HCT116 (cell line): ENCODE measurements at places on chromosomes 4 and X. TPM values are rescaled to one million over a fixed set of nuclear protein-coding genes. Genes with fewer than 3 reads are reported as not detected.
A peak's percentile ranks its signal among the peaks of the same experiment; 100 is the strongest.

GPC3 gene
- 0.98 TPM for total RNA-seq

DNA sequence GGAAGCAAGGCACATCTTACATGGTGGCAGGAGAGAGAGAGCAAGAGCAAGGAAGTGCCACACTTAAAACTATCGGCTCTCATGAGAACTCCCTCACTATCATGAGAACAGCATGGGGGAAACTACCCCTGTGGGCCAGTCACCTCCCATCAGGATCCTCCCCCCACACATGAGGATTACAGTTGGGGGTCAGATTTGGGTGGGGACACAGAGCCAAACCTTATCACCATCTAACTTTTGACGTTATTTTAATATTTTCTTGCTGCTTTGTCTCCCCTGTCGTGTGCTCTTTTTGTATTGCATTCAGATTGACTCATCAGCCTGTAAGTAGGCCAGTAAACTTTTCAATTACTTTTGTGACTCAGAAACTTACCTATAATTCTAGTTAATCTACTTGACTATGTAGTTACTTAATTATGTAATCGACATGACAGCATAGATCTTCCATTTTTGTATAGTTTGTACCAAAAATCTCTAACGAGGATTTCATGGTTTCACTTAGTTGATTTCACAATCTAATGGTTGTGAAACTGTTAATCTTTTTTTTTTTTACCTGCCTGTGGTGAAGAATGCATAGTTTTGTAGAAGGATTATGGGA, 18.3 kb downstream of the STIM2 start:
- no peak overlapping the region for H3K27ac ChIP-seq
- H3K27me3 ChIP-seq = no peaks in the 10 kb centered on the region
- H3K4me3 ChIP-seq = no peak overlapping the region

- DNase-seq = no peak
- H3K4me3 ChIP-seq = no peak overlapping the region
- no peaks in the 10 kb centered on the region for H3K4me1 ChIP-seq
- H3K36me3 ChIP-seq = no peaks in the 10 kb centered on the region
- no peak overlapping the region for H3K27ac ChIP-seq
Measured at GRCh38 chrX:69311936-69312670, 146.8 kb upstream of the PJA1 start.

GCNA gene
- 0.98 TPM for total RNA-seq

SHROOM4 gene
- 0.05 TPM for total RNA-seq

DNA sequence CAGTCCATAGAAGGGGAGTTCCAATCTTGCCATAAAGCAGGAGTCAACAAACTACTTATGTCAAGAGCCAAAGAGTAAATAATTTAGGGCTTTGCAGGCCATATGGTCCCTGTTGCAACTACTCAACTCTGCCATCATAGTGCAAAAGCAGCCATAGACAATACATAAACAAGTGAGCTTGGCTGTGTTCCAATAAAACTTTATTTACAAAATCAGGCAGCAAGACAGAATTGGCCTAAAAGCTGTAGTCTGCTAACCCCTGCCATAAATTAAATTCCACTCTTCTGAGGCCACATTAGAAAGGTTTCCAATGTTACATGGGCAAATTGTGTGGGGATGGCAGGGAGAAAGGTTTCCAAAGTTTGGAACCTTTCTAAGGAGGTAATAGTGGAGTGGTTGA, 14.7 kb downstream of the TRMT2B start:
- H3K4me3 ChIP-seq = no peak overlapping the region
- no peak overlapping the region for H3K27ac ChIP-seq
- no peaks in the 10 kb centered on the region for H3K4me1 ChIP-seq
- no peak for DNase-seq
- H3K36me3 ChIP-seq = no peaks in the 10 kb centered on the region

TEX11 gene
- total RNA-seq = 0.10 TPM

DNA sequence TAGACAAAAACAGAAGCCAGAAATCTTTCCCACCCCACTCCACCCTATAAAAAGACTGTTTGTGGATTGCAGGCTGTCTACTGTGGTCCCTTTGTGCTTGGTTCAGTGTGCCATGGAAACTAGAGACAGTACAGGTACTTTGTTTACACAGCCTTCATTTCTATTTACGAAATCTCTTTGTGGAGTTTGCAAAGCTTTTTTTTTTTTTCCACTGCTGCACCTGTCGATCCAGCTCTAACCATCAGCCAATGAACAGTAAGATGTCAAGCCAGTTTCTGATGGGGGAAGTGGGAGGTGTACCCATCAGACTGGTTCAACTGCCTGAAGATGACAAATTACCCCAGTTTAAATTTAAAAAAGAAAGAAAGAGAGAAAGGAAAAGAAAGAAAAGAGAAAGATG, 20.2 kb upstream of the LRBA start:
- H3K27me3 ChIP-seq = no peaks in the 10 kb centered on the region
- peaks cover 7% of the 10 kb centered on the region; the same call in 1 of the 2 replicates for H3K4me1 ChIP-seq
- no peak for DNase-seq
- H3K36me3 ChIP-seq = no peaks in the 10 kb centered on the region
- H3K4me3 ChIP-seq = no peak overlapping the region
- H3K27ac ChIP-seq = no peak overlapping the region

SSX4 gene
- not detected for total RNA-seq

INTU gene
- total RNA-seq = 12.0 TPM

DNA sequence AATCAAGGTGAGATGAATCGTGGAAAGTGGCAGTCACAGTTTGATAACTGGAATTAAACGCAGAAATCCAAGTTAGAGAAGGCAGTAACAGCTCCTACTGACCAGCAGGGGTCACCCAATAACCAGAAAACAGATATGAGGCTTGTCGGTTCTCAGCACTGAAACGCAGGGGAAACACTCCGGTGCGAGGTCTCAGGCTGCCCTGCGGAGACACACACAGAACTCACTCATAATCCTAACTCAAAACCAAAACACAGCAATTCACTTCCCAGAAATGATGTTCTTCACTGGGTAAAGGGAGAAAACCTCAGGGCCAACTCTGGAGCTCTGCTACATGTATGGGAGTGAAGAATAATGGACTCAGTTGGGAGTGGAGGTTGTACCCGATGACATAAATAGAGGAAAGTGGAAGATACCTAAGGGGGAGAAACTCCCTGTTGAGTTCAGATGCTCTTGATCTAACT, 384.4 kb downstream of the RAPGEF2 start:
- no peak overlapping the region for H3K27ac ChIP-seq
- H3K4me3 ChIP-seq = 0 out of 2 replicates have a peak overlapping the region, but pooled peaks have one; percentile 7
- H3K27me3 ChIP-seq = no peaks in the 10 kb centered on the region

DNA sequence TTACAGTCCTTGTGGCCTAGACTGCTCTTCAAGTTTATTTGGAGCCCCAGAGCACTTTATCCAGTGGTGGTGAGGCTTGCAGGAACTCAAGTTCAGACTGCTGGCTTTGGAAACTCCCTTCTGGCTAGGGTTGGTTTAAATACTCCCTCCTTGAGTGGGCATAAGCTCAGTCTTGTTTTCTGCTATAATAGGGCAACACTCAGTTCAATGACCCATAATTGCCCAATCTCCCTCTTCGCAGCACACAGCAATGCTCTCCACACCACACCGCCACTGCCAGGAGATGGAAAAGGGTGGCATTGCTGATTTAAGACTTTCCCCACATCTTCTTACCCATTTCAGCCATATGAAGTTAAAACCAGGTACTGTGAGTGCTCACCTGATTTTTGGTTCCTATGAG, 27.9 kb upstream of the USP38 start:
- H3K27ac ChIP-seq = no peak overlapping the region
- H3K4me1 ChIP-seq = no peaks in the 10 kb centered on the region
- no peaks in the 10 kb centered on the region for H3K27me3 ChIP-seq
- no peak overlapping the region for H3K4me3 ChIP-seq
- no peaks in the 10 kb centered on the region for H3K36me3 ChIP-seq

GRCh38 chrX:139766545-139766983, 58.6 kb upstream of the MCF2 start:
- H3K27me3 ChIP-seq = no peaks in the 10 kb centered on the region
- no peak overlapping the region for H3K4me3 ChIP-seq
- no peaks in the 10 kb centered on the region for H3K4me1 ChIP-seq
- DNase-seq = no peak
- H3K36me3 ChIP-seq = no peaks in the 10 kb centered on the region

CXCL10 gene
- total RNA-seq = not detected

KDM6A gene
- 21.0 TPM for total RNA-seq

- no peak overlapping the region for H3K27ac ChIP-seq
- H3K4me3 ChIP-seq = no peak overlapping the region
- no peaks in the 10 kb centered on the region for H3K36me3 ChIP-seq
- H3K4me1 ChIP-seq = no peaks in the 10 kb centered on the region; the same call in 1 of the 2 replicates
- DNase-seq = no peak
Measured at GRCh38 chr4:7652006-7652405, 217.3 kb upstream of the PSAPL1 start.

CTAG1B gene
- not detected for total RNA-seq
